ENCODE measurements at places on chromosomes 11 and 22.

GRCh38 chr11:123143476-123143875 is 51.6 kb downstream of the CLMP start:
- DNase-seq = no peak

DNA sequence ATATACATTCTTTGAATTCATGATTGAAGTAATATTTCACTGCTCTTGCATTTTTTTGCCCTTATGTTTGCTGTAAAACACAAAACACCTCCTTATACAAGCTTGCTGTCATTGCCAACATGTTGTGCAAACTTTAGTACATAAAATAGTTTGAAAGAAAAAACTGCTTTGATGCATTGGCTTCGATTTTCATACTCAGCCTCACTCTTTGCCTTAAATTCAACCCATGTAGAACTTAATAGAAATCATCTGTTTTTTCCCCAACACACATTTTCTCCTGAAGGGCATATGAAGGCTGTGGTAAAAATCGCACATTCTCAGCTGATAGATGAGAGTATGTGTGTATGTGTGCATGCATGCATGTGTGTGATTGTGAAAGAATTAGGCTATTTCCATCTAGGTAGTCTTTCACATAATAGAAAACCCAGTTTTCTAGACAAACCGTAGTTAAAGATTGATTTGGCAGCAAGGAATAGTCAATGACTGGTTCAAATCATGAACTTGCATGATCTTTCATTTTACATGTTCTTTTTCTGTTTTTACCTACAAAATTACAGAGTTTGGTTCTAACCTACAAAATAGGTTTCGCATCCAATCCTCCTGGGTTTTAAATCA is 72.8 kb upstream of the MTMR2 start:
- peak; percentile 32 for DNase-seq

- DNase-seq = no peak
Measured at GRCh38 chr11:19436932-19437331, 196.2 kb upstream of the E2F8 start.

DNA sequence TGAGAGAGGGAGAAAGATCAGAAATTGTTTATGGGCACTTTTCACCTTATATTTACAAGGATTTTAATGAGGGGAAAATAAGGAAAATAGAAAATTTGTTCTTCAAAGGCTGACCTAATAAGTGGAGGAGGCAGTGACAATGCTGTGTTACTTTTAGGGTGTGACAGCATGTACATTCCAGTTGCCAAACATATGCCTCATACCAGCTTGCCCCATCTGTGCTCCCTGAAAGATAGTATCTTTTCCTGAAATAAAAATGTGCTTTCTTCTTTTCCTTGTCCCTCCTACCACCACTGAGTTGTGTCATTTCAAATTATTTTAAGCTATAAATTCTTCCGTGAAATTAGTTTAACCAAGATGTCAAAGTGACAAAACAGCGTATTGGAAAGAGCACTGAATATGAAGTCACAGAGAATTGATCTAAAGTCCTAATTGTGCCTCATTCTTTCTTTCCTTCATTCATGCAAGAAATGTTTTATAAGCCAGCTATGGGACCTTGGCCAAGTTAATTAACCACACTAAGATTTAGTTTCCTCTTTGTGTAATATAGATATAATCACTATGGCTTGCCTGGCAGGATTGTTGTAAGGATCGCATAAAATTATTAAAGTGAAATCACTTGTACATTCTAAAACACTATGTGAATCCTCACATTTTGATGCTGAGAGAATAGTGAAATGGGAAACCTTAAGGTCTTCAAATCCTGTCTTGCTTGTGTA is 1307.5 kb upstream of the TENM4 start:
- DNase-seq = no peak

DNA sequence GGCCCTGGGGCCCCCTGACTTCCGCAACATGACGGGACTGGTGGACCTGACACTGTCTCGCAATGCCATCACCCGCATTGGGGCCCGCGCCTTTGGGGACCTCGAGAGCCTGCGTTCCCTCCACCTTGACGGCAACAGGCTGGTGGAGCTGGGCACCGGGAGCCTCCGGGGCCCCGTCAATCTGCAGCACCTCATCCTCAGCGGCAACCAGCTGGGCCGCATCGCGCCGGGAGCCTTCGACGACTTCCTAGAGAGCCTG is 992 bp downstream of the LRFN4 start:
- no peak for DNase-seq

DNA sequence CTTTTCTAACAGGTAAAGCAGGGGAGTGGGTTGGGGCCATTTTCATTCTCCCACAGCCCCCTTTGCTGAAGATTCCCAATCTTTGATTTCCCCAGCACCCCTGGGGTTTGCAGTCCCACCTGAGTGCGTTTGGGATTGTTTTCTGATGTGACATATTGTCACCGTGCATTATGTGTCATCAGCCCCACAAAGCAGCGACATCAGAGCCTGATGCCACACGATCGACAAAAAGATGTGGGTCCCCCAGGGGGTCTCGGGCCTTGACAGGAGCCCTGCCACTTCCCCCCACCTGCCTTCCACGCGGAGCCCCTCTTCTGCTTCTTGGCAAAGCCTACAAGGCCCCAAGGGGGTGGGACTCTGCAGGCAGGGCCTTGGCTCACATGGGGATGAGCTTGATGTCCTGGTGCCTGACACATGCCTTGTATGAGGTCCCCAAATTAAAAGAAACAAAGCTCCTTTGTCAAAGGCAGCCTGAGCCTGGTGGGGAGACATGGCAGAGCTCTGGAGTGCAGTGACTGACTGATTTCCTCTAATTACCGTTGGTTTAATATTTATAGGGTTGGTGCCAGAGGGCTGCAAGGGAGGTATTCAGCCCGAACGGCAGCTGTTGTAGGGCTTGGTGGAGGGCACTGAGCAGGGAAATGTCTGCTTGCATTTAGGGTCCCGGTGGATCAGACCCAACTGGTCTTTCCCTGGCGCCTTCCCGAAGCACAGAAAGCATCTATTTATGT is 149.2 kb downstream of the MIAT start:
- DNase-seq = no peak

DNA sequence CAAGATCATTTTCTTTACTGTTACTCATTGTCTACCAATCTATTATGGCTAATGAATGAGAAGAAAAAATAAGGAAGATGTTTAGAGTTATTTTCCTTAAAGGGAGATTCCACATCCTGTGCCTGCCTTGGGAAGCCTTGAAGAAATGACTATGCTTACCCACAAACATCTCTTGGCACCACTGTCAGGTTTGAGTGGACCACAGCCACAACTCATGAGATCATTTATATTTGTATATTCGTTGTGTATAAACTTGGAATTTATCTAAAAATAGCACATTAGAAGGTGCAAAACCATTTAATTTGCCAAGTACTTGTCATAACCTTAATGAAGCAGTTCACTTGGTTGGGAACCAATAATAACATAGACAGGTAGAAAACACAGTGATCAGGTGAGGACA is 740.8 kb downstream of the DLG2 start:
- DNase-seq = no peak

DNA sequence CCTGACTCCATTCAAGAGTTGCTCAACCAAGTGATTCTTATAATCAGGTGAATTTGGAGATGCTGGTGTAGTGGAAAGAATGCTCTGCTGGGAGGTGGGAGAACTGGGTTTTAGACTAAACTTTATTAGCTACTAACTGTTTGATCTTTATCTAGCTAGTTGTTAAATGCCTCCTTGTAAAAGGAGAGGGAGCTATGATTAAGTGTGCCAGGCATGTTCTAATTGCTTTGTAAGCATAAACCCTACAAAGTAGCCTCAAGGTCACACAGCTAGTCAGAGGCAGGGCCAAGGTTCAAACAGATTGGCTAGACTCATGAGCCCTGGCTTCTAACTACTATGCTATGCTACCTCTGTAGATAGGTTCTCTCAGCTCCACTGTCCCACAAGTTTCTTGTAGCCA is 105.5 kb downstream of the NXPE2 start:
- no peak for DNase-seq

GRCh38 chr11:119501777-119502405 is 78.9 kb upstream of the THY1 start:
- DNase-seq = no peak

- DNase-seq = peak; percentile 81
Measured at GRCh38 chr11:100930185-100930778, 199.3 kb downstream of the PGR start.
